ENCODE measurements at places on chromosomes 6 and 20.
A peak's percentile ranks its signal among the peaks of the same experiment; 100 is the strongest.

GRCh38 chr6:8130399-8130798, 28.1 kb upstream of the EEF1E1 start:
- DNase-seq, result no peak

DNA sequence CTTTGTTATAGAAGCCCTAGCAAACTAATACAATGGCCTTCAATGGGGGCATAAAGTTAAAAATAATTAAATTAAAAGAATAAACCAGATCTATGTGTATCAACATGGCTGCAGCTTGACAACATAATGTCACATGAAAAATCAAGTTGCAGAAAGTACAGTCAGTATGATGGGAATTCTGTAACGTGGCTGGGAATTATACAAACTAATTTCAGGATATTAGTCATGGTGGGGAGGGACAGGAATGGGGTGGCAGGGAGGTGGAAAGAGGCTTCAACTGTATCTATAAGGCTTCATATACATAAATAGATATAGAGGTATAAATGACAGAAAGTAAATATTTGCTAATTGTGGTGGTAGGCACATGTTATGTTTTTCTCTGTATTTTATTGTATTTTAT, 107.1 kb downstream of the UNC5CL start:
- no peak for DNase-seq

GRCh38 chr20:51098284-51098810, 75.4 kb upstream of the KCNG1 start:
- DNase-seq, result peak; percentile 28

DNA sequence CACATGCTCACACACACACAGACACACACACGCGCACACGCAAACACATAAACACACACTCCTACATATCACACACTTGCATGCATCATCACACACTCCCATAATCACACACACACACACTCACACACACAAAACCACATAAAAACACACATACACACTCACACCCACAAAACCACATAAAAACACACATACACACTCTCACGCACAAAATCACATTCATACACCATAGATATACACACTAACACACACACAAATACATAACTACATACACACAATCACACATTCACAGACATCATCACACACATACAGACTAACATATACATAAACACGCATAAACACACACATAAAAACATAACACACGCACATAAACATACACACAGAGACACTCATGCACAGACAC, 57.8 kb upstream of the QKI start:
- DNase-seq, result no peak

- no peak for DNase-seq
Observed at GRCh38 chr6:50720623-50721022, 7.3 kb downstream of the TFAP2D start.

- no peak for DNase-seq
Observed at GRCh38 chr6:104686550-104687175, 173.1 kb downstream of the HACE1 start.

DNA sequence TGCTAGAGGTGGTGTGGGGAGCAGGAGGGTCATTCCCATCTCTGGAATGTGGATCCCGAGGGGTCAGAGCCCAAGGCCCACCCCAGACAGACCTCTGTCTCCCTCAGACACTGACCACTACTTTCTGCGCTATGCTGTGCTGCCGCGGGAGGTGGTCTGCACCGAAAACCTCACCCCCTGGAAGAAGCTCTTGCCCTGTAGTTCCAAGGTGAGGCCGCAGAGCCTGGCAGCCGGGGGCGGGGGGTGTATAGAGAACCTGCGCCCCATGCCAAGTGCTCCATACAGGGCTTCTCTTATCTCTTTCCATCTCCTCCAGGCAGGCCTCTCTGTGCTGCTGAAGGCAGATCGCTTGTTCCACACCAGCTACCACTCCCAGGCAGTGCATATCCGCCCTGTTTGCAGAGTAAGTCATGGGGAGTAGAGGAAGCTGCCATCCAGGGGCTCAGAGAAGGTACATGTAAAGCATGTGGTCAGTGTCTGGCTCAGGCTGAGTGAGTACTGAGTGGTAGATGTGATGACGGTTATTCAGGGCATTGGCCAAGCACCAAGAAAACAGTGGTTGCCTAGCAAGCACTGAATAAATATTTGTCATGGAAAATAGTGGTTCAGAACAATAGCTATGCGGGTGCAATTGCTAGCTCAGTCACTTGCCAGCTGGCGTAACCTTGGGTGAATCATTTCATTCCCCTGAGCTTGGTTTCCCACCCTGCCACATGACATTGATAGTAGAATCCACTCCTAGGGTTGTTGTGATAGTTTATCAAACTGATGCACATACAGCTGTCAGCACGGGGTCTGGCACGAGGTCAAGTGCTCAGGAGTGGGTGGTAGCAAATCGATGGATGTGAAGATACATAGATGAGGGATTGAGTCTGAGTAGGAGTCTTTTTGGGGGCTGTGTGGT, 3.5 kb downstream of the PIGT start:
- peak; percentile 84 for DNase-seq

DNA sequence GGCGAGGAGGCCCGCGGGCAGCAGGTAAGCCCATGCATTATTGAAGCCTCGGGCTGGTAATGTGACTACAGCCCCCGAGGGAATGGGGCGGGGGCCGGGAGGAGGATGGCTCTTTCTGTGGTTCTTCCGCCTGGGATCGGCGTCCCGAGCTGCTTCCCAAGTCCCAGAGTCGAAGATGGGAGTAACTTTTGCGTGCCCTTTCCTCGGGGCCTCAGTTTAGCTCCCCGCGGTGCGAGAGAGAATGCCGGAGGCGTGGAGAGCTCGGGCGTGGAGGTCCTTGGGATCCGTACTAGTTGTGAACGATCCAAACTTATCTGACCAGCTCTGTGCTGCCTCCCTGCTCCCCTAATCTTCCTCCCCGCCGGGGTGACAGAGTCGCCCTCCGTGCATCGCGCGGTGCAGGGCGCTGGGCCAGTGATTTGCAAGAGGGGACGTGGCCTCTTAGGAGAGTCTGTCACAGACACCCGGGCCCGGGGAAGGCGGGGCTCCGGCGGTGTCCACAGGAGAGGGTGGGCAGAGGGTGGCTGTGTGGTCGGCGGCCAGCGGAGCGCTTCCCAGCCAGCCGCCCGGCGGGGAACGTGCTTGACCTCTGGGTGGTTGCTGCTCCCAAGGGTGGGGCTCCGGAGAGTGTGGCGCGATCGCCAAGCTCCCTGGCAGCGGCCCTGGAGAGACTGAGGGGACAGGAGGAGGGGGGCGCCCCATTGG, 815 bp downstream of the UTRN start:
- peak; percentile 27 for DNase-seq

DNA sequence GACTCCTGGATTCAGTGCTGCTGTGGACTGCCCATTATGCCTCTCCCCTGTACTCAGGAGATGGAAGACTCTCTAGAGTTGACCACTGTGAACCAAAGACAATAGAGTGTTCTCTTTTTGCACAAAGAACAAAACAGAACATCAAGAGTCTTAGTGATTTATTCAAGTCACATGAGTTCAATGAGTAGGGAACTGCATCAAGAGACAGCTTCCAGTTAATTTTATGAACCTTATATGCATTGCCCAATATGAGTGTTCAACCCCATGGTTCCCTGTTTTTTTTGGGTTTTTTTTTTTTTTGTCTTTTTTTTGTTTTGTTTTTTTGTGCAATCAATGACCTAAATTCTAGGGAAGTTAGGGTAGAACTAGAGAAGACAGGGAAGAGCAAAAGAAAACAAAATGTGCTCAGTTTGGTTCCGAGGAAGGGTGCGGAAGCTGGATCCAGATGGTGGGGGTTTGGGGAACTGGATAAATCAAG, 224.3 kb downstream of the MAFB start:
- DNase-seq, result no peak

GRCh38 chr20:62141397-62142251, 1.6 kb downstream of the PSMA7 start:
- no peak for DNase-seq

DNA sequence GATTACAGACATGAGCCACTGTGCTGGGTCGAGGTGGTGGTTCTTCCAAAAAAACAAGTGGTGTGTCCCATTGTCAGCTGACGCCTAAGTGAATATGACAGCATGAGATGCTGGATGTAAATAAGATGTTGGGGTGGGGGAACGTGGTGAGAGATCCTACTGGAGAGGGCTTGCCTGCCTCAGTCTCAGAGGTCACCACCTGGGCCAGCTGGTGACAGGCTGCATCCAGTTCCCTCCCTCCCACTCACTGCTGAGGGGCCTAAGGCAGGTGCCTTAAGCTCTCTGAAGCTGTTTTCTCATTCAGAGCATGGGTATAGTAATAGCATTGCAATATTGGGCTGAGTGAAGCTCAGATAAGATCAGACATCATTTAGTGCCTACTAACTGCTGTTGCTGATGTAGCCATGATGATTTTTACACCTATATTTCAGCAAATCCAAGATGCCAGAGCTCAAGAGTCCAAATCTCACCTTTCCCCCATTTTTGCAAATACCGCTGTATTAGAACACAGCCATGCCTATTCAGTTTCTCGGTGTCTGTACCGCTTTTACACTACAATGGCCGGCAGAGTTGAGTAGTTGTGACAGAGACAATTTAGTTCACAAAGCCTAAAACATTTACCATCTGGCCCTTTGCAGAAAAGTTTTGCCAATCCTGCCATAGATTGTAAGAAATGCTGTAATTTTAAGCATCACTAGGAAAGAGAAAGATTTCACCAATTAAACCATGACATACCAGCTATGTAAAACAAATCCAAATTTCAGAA, 171.3 kb downstream of the ANKRD60 start:
- DNase-seq, result no peak

- no peak for DNase-seq
Observed at GRCh38 chr20:39943336-39943735, 745.7 kb downstream of the MAFB start.

- no peak for DNase-seq
Observed at GRCh38 chr20:57027777-57028176, 238.7 kb downstream of the BMP7 start.

- DNase-seq, result no peak
Observed at GRCh38 chr6:128474481-128474880, 45.9 kb downstream of the PTPRK start.

DNA sequence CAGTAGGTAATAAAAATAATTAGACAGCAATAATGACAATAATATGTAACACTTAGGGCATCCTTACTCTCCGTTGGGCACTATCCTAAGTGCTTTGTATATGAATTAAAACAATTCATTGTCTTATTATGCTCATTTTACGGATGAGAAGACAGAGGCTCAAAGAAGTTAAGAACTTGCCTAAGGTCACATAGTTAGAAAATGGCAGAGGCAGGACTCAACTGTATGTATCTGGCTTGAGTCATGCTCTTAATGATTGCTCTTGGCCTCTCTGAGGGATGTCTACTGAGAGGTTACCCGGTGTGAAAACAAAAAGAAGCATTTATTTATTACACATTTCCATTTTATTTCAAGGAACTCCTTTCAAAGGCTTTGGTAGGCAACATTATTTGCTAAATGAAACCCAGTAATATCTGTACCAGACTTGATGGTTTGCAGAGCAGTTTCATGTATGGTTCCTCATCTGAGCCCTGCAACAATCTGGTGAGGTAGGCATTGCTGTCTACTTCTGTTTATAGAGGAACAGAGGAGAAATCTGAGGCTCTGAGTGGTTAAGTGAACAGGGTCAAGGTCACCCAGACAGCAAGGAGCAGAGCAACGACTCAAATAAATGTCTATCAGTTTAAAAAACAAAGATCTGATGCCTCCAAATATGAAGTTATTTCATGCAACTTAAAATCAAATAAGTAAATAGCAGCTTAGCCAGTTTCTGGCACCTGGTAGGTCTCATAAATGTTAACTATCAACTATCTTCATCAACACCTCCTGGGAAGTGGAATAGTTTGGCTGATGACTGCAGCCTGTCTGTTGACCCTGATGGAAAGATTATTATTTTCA, 4.2 kb upstream of the PARD6B start:
- DNase-seq, result no peak

DNA sequence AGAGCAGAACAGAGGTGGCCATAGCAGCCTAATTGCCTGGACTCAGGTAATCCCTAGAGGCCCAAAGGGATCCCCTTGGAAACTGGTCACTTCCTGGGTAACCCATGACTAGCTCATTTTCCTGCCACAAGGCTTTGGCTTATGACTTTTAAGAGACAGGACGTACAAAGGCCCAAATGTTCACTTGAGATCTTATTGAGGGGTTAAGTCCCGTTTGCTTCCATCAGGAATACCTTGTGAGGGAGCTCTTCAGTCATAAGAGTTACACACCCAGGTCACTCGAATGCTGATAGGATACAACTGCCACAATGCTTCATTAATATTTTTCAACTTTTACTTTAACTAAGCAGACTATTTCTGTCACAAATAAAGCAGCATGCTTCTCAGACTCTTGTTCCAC, 51.7 kb downstream of the TMEM170B start:
- DNase-seq, result no peak

- DNase-seq, result no peak
Observed at GRCh38 chr6:124028117-124028516, 224.5 kb downstream of the NKAIN2 start.

DNA sequence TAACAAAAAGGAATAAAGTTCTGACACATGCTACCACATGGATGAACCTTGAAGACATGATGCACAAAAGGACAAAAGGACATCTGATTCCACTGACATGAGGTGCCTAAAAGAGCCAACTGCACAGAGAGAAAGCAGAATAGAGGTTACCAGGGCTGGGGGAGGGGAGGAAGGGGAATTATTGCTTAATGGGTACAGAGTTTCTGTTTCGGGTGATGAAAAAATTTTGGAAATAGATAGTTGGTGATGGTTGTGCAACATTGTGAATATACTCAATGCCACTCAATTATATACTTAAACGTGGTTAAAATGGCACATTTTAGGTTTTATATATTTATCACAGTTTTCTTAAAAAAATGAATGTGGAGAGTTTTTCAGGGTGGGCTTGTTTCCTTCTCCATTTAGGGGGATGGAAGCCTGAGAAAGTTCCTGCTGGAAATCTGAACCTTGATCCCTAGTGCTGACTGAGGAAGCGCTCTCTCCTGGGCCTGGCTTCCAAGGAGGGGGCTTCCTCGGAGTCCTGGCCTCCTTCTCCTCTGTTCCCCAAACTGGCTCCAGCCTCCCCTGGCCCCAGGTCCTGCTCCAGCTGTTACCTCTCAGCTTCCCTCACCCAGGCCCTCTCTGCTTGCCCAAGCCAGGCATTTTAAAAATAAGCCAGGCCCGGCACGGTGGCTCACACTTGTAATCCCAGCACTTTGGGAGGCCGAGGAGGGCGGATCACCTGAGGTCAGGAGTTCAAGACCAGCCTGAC, 79.2 kb downstream of the NOL4L start:
- no peak for DNase-seq

GRCh38 chr6:152723398-152723797, 25.7 kb downstream of the MYCT1 start:
- no peak for DNase-seq

Measured in Ammon's horn (tissue), 1 donor.